Hematopoietic multipotent progenitor cell treated with erythropoietin and hydrocortisone succinate and interleukin-3 and kit ligand, for 6 days (in vitro differentiated cells): ENCODE measurements at places on chromosomes 3 and 15.

- no peak for DNase-seq
These were observed at the start of gene TM4SF18 for GRCh38 chr3:149333176-149333859. Gene TM4SF18, minus strand, starts transcription at chr3:149333636. Its CDS starts 254 bp downstream, at chr3:149333382.

DNA sequence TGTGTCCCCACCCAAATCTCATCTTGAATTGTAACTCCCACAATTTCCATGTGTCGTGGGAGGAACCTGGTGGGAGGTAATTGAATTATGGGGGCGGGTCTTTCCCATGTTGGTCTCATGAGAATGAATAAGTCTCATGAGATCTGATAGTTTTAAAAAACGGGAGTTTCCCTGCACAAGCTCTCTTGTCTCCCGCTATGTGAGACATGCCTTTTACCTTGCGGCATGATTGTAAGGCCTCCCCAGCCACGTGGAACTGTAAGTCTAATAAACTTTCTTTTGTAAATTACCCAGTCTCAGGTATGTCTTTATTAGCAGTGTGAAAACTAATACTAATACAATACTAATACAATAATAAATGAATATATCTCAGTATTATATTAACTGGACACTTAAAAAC lies 9.9 kb upstream of the YEATS2 start:
- DNase-seq: no peak

- no peak for DNase-seq
These were observed 38.1 kb downstream of the MUC20 start for GRCh38 chr3:195758721-195759353.

- DNase-seq: no peak
These were observed 3.8 kb downstream of the GOLIM4 start for GRCh38 chr3:168091941-168092340.

DNA sequence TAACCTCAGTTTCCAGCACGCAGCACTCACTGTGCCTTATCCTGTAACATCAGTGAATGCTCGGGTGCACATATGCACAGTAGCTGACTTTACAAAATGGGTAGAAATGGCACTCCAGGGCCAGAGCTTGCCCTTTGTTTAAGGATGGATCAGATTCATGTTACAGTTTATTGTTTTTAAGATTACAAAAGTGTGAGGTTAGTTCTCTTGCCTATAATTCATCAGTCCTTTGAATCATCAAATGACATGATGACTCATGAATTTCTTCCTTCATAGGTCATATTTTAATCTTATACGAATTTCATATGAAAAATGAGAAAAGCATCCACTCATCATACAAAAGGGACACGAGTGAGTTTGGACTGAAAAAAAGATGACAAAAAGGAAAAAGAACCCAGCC lies 545.3 kb downstream of the GBE1 start:
- DNase-seq: no peak
